RPMI8226 (cell line): ENCODE measurements at places on chromosomes 6 and 20.

DNA sequence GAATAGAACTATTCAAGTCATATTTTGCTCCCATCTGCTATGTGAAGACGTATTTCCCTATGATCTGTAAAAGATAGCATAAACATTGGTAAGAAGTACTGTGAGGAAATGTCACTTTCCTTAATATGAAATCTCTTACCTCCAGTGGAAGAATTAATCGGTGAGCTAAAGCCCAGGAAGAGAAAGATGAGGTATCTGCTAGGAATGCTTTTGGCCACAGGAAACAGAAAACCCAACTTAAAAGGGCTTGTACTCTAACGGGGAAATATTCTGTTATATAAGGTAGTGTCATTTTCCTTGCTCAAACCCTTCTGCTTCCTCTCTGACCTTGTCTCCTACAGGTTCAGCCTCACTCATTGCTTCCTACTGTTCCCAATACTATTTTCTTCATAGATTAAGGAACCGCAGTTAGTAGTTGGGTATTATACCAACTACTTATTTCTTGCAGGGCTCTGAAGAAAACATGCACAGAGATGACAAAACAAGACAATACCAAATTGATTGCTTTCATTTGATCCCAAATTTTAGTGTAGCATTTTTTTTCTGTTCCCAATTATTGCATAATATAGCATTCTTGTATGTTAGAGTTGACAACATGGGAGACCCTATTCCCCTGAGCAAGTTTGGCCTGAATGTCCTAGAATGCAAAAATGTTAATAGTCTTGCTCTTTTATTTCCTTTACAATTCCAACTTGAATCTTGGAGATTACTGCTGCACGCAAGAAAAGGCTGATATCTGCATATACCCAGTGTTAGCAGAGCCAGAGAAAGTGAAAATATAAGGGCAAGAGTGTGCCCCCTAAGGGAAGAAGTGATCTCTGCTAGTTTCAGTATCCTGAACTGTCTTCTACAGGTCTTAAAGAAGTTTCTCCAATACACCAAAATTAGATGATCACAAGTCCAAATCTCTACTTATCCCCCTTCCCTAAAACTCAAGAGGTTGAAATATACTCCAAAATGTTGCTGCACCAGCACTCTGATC, 65.3 kb downstream of the AFG1L start:
- peak; percentile 3 for DNase-seq

DNA sequence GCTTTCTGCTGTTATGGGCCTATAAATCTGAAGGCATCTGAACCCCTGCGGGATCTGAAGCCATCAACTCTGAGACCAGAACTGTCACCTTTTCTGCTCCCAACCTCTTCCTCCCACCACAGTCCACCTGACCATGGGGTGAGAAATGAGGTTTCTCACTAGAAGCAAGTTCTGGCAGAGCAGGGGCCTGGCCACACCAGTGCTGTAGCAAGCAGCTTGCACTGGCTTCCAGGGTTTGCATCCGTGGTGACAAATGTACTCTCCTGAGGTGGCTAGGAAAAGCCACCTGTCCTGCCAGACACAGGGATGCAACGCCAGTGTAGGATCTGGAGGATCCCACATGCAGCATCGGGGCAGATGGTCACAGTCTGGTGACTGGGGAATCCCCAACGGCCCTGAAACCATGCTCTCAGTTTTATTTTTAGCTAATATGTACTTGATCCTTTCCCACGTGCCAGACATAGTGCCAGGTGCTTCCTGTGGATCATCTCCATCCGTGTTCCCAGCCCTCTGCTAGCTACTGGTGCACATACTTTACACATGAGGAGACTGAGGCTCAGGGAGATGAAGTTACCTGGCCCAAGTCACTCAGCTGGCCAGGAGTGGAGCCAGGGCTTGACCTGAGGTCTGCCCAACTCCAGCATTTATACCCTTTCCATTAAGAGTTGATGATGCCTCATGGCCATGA, 122.1 kb upstream of the SPACA1 start:
- DNase-seq = peak; percentile 78

DNA sequence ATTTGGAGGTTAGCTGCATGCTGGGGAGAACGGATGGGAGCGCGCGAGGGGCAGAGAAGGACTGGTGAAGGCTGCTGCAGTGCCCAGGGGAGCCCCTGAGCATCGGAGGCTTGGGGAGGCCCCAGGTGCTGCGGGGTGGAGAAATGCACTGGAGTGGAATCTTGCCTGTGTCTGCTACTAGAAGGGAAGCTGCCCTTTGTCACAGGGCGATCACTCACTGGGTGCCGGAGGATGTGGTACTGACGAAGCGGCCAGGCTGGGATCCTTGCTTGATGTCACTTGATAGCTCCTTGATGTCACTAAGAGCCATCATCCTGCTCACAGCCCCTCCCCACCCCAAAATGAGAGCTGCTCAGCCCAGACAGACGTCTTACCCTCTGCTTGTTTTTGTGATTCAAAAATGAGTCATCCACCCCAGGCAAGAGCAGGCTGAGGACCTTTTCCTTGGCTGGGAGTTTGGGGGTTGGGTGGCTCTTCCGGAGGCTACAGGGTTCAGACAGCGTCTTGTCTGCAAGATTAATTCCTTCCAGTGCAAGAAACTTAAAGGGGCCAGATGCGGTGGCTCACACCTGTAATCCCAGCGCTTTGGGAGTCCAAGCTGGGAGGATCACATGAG, 62.6 kb upstream of the PMEPA1 start:
- no peak for DNase-seq

GRCh38 chr20:6341491-6341890, 218.7 kb upstream of the FERMT1 start:
- no peak for DNase-seq

DNA sequence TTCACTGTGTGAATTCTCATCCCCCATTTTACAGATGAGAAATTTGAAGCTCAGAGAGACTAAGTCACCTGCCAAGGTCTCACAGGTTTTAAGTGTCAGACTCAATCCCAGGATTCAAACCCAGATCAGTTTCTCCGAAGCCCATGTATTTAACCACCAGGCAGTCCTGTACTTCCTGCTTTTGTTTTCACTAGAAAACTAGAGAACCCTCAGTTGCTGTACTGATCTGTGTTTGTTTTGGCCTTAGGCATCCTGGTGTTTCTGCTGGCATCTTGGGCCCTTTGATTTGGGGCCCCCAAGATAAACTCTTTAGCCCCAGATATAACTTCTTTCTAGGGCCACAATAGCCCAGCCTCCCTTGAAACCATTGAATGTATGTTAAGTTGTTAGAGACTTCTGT, 36.5 kb downstream of the PPP1R16B start:
- no peak for DNase-seq

- DNase-seq = no peak
Observed at GRCh38 chr6:134809130-134809529, 140.8 kb downstream of the ALDH8A1 start.

DNA sequence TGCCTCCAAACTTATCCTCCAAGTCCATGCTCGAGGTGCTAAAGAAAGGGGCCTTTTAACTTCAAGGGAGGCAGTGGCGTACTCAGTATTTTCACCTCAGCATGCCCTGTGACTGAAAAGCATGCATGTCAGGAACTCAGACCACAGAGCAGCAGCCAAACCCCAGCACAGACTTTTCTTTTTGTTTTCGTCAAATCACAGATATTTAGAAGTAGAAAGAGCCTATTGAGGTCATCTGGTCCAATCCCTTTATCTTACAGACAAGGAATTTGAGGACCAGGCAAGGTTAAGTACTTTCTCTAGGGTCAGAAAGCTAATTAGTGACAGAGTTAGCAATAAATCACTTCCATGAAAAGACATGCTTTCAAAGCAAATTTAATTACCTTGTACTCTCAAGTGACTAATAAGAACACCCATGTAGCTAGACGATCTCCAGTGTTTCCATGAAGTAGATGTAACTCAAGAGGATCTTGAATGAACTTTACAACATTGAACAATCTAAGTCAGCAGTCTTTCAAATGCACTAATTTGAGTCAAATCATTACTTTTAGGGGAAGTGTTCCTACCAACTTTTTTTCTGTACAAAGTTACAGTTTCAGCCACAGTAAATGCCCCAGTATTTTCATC, 35.9 kb downstream of the MOXD1 start:
- peak; percentile 11 for DNase-seq

DNA sequence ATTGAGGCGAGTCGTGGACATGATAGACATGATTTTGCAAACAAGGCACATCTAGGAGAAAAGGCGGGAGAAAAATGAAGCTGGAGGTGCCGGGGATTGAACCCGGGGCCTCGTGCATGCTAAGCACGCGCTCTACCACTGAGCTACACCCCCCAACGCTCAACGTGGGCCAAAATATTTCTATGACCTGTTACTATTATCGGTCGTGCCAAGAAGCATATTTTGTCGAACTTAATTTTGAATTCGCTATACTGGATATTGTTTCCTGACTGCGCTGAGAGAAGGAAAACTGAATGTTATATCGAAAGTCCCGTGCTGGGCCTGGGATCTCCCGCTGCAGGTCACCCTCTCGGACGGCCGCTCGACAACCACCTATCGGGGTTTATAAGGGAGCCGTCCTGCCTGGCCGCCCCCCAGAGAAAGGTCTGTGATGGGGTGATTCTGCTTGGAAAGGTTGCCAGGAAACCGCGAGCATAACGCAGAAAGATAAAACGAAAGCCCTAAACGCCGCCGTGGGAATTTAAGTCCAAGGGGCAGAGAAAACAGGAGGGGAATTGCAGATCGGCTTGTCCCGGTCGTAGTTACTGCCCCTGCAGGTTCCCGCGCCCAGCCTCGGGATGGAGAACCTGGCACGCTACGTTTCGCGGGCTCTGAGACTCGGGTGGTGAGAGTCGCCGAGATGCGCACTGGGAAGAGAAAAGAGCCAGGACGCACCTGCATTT, 60.0 kb downstream of the TRIM27 start:
- peak; percentile 87 for DNase-seq

GRCh38 chr20:1324598-1325172, 4.3 kb downstream of the SDCBP2 start:
- no peak for DNase-seq

GRCh38 chr6:144758602-144759001, 473.5 kb downstream of the UTRN start:
- no peak for DNase-seq

DNA sequence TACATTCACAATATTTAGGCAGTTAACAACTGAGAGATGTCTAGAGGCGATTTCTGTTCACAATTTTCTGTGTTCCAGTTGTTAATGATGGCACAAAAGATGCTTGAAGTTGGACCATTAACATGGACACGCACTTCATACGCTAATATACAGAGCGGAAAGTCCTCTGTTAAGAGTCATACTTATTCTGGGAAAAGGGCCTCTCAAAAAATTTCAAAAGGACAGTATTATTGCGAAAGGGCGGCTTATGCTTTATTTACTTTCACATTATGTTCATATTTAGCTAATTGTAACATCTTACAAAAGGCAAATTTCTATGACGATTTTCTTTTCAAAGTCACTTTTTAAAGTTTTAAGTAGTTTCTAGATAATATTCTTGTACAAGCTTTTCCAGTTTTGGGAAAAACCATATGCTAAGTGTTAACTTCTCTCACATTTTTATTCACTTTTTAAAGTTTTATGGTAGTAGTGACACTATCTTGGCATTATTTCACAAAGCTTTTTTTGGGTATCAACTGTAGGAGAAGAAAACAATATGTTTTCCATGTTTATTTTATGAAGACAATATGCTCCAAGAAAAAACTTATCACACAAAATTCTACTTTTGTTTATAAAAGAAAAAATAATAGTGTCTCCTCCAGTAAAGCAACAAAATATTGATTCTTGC, 62.3 kb downstream of the MAP7 start:
- no peak for DNase-seq

DNA sequence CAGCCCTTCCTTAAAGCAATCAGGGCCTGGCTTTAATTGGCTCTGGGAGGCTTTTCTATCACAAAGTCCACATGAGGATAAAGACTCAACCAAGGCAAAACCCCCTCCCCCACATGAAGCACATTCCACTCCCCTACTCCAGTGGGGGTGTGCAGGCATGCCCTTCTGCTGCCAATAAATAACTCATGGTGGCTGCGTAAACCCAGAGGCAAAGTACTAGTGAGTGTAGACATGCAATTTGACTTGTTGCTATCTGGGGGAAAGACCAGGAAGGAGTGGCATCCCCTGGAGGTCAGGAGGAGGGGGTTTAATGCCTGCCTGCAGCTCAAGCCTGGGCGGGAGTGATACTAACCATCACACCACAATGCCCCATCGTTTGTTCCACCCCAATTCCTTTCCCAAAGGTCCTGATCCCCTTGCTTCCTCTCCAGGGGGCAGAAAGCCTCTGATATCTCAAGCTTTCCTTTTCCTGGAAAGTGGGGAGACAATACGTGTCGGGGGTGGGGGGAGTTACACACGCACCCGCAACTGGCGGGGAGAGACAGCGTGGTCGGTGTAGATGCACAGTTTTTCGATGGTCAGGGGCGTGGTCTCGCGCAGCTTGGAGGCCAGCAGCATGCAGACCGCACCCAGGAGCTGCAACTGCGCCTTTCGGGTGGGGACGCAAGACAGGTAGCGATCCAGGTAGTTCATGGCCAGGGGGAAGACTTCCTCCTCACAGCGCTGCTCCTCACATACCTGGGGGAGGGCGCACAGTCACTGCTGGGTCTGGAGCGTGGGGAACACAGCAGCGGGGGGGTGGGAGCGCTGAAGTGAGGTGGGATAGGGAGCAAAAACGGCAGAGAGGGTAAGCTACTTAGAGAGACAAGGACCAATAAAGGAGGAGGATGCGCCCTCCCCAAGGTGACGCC, 1.5 kb downstream of the CCND3 start:
- no peak for DNase-seq

- DNase-seq = no peak
Observed at GRCh38 chr6:150361876-150362275, 6.9 kb upstream of the IYD start.

GRCh38 chr6:72616406-72617015, 5.4 kb upstream of the KCNQ5 start:
- peak; percentile 68 for DNase-seq

- DNase-seq = no peak
Observed at GRCh38 chr6:135504734-135505133, 7.2 kb upstream of the AHI1 start.

DNA sequence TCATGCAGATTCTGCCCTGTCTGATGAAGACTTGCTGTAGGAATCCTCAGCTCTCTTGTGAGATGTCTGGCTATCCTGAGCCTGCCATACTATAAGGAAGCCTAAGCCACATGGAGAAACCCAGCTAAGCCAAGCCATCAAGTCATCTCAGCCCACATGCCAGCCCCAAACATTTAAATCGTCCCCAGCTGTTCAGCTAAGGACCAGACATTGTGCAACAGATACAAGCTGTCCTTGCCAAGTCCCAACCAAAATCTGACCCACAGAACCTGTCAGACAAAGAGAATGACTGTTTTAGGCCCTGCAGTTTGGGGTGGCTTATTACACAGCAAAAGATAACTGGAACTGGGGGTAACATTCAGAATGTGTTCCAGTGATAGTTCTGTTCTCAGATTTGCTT, 36.8 kb upstream of the FOXC1 start:
- no peak for DNase-seq

- DNase-seq = no peak
Observed at GRCh38 chr6:157806131-157806855, 16.8 kb upstream of the SNX9 start.

DNA sequence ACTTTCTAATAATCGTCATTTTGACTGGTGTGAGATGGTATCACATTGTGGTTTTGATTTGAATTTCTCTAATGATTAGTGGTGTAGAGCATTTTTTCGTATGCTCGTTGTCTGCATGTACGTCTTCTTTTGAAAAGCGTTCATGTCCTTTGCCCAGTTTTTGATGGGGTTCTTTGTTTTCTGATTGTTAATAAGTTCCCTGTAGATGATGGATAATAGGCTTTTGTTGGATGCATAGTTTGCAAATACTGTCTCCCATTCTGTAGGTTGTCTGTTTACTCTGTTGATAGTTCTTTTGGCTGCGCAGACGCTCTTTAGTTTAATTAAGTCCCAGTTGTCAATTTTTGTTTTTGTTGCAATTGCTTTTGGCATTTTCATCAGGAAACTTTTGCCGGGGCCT, 32.3 kb upstream of the XRN2 start:
- no peak for DNase-seq

GRCh38 chr6:124869416-124869815, 92.8 kb upstream of the RNF217 start:
- DNase-seq = no peak
